A549 (cell line): ENCODE measurements at places on chromosomes 5 and 9. TPM values are rescaled to one million over a fixed set of nuclear protein-coding genes. Genes with fewer than 3 reads are reported as not detected.

DNA sequence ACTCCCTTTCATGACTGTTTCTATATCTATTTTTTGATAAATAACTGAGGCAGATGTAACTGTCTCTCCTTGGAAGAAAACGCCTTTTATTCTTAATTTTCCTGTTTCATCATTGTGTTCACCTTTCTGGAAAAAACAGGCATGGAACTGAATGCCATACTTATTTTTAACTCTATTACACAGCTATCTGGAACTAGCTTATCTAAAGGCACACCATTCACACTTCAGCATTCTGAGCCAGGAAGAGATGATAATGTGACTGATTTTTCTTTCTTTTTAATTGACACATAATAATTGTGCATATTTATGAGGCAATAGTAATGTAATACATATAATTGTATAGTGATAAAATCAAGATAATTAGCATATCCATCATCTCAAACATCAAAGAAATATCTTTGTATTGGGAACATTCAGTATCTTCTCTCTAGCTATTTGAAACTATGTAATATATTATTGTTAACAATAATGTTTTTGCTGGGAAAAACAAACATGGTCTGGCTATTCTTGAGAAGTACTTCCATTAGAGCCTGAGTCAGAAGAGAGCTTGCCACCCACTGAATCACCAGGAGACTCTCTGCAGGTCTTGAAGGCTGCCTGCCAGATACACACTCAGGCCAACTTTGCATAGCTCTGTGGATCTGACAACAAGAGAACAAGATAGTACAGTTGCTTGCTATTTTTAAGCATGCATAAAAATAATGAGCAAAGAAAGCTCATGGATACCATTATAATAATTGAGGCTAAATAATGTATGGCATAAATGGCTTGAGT, 501.0 kb upstream of the EDIL3 start:
- no peak for DNase-seq

GRCh38 chr9:79089054-79089560, 482.7 kb upstream of the TLE4 start:
- no peak for DNase-seq

DNA sequence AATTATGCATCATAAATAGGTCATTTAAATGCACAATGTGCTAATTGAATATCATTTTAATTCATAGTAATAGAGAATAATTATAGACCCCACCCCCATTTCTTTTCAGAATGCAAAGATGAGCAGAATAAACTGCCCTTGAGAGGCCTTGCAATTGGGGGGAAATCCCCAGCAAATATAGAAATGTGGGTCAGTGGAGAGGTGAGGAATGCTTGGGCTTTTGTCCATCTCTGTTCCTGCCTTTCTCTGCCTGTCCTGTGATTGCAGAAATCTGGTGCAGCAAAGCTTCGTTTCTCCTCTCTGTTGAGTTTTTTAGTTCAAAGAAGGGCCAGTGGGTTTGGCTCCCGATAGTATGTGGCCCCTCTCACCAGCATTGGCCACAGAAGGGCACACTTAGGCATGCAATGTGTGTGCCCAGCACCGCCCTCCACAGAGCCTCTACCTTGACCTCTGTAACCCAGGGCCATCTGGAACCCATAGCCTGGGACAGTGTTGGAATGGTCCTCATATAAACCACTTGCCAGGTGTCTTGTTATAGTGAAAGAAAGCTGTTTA, 164.2 kb downstream of the SEMA6A start:
- DNase-seq, result no peak

GRCh38 chr9:125428060-125428901, 166.7 kb downstream of the GAPVD1 start:
- DNase-seq, result peak; percentile 31

- DNase-seq, result no peak
Observed at GRCh38 chr5:113092683-113093082, 116.1 kb downstream of the DCP2 start.

DNA sequence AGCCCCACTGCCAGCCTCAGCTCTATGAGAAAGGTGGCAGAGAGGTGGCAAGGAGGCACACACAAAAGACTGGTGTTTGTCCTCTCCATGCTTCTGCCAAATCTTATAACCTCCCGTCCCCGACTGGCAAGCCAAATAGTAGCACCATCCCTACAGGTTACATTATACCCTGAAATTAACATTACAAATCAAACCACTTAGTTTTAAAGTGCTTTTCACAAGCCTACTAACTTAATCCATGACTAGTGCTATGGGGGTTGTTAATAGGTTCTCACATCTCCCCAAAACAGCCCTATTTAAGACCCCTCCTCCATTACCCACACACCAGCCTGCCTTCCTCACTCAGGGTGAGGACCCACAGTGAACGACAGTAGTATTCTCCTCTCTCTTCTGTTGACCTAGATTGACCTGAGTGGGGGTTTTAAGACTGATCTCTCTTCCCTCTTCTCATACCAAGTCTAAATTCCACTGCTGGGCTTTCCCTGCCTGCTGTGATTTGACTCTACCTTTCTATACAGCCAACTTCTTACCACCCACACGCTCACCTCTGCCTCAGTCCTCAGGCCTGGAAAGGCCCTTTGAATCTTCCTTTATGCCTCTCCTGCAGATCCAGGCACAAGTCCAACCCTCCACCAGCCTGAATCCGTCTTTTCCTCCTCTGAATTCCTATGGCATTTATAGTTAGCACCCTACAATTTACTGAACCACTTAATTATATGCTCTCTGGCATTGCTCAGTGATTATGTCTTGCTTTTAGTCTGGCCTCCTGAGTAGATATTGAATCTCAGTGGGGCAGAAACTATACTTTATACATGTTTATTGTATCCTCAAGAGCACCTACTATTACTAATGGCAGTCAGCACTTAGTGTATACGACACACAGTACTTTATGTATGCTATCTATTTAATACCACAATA, 116.1 kb downstream of the TMEM174 start:
- DNase-seq, result no peak

GRCh38 chr5:77180167-77181081, 30.1 kb upstream of the PDE8B start:
- no peak for DNase-seq

GRCh38 chr9:95649801-95650213, 133.0 kb upstream of the PTCH1 start:
- no peak for DNase-seq

- DNase-seq, result no peak
Observed at GRCh38 chr9:137673886-137674285, 55.1 kb downstream of the EHMT1 start.

GRCh38 chr5:88089719-88090390, 178.8 kb downstream of the TMEM161B start:
- DNase-seq, result no peak

The SERF1A gene
- 4.4 to 4.7 TPM (median 4.4 TPM) in 3 replicates for polyA plus RNA-seq

The TRIO gene
- 47.5 to 57.9 TPM (median 48.1 TPM) in 3 replicates for polyA plus RNA-seq

The AQP3 gene
- polyA plus RNA-seq, result 5.4 to 7.2 TPM (median 6.2 TPM) in 3 replicates

The FRRS1L gene
- 0.42 to 0.59 TPM (median 0.54 TPM) in 3 replicates for polyA plus RNA-seq
